ENCODE measurements at places on chromosomes 2 and 18.

GRCh38 chr2:43402452-43402937 lies 176.1 kb upstream of the ZFP36L2 start:
- DNase-seq, result no peak

- no peak for DNase-seq
These were observed 62.6 kb upstream of the NEDD4L start for GRCh38 chr18:57981308-57982028.

GRCh38 chr2:191036363-191036762 lies 22.4 kb upstream of the STAT1 start:
- no peak for DNase-seq

DNA sequence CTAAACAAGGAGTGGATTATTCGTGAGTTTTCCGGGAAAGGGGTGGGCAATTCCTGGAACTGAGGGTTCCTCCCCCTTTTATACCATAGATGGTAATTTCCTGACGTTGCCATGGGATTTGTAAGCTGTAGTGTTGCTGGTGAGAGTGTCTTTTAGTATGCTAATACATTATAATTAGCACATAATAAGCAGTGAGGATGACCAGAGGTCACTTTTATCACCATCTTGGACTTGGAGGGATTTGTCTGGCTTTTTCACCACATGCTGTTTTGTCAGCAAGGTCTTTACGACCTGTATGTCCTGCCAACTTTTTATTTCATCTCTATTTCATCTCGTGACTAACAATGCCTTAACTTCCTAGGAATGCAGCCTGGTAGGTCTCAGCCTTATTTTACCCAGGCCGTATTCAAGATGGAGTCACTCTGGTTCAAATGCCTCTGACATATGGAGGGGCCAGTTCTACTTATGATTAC lies 124.8 kb upstream of the B3GNT2 start:
- no peak for DNase-seq

GRCh38 chr2:239407112-239407511 lies 6.3 kb upstream of the HDAC4 start:
- no peak for DNase-seq

GRCh38 chr2:60853531-60853930 lies 27.8 kb upstream of the REL start:
- DNase-seq, result no peak

GRCh38 chr2:224379986-224380385 lies 21.9 kb downstream of the FAM124B start:
- no peak for DNase-seq

DNA sequence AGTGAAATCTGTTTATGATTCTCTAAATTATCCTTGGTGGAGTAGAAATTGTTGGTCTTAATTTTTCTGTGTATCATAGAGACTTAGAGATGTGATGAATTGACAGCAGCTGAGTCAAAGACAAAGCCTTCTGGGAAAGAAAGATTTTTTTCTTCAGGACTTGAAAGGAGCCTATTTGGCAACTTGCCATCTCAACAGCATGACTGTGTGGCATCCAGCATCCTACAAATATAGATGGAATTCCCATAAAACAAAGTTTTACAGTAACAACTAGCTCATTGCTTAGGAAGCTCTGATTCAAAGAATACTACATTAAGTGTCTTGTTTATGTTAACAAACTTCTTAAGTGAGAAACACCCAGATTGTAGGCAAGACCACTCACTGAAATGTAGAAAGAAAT lies 79.2 kb upstream of the SETBP1 start:
- DNase-seq, result no peak

GRCh38 chr18:77063260-77063659 lies 69.3 kb downstream of the MBP start:
- DNase-seq, result no peak

DNA sequence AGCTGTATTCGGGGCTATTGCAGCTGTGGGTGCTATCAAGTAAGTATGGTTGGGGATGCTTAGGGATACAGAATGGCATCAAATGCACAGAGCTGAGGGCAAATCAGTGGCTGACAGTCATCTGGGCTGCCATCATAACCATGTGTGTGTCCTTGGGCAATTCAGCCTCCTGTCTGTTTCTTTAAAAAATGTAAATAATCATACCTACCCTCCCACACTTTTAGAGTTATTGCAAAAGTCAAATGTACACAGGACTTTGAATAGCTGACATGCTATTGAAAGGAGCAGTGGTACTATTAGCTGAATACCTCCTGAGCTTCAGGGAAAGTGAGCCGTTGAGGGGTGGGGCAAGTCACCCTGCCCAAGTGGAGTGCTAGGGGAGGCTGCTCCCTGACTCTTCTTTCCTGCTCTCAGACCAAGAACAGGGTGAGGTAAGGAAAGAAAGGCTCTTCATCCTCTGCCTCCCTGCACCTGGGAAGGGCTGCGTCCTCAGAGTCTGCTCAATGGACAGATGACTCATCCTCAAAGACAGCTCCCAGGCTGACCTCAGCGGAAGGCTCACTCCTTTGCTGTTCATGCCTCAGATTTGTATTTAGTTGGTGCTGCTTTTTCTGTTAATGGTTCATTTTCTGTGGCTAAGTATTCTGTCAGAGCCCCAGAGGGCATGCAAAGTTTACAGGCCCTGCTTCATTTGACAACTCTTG lies 54.9 kb upstream of the BZW1 start:
- no peak for DNase-seq

All from esophagus squamous epithelium (tissue), 5 donors.